ENCODE measurements at places on chromosomes 11 and 22. TPM values are rescaled to one million over a fixed set of nuclear protein-coding genes. Genes with fewer than 3 reads are reported as not detected.

Gene PAMR1
- 20.3 TPM for total RNA-seq

Gene IRAG1
- 21.2 TPM for total RNA-seq

Gene FADS2
- total RNA-seq = 46.1 TPM

Gene PRR33
- 0.16 TPM for total RNA-seq

Gene APOA5
- total RNA-seq = not detected

Gene HOATZ
- total RNA-seq = not detected

Gene GLYAT
- total RNA-seq = not detected

Gene EMID1
- 12.3 TPM for total RNA-seq

Gene FREY1
- total RNA-seq = 0.82 TPM

Gene MOB2
- 34.3 TPM for total RNA-seq

Gene RRAS2
- 37.6 TPM for total RNA-seq

Data from camera-type eye (tissue), 1 donor.